Right cardiac atrium (tissue), 5 donors: ENCODE measurements at places on chromosomes 2 and 18. TPM values are rescaled to one million over a fixed set of nuclear protein-coding genes. Genes with fewer than 3 reads are reported as not detected.

GRCh38 chr18:7711495-7711894 is 144.4 kb downstream of the PTPRM start:
- no peak for DNase-seq

DNA sequence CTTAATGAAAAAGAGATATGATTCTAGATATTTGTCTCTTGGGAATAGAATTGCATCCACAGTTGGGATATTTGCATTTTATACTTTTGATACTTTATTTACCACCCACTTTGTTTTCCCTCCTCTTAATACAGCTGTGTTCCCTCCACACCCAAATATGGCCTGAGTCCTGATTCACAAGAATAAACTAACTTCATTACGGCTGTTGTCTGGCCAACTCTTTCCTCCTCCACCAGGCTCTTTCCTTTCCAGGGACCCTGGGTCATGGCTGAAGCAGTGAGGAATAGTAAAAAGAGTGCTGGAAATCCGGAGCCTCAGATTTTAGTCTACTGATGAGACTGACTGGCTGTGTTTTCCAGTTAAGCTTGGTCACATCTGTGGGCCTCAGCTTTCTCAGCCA is 48.4 kb upstream of the STAM2 start:
- DNase-seq, result no peak

Gene UPP2
- polyA plus RNA-seq, result not detected

DNA sequence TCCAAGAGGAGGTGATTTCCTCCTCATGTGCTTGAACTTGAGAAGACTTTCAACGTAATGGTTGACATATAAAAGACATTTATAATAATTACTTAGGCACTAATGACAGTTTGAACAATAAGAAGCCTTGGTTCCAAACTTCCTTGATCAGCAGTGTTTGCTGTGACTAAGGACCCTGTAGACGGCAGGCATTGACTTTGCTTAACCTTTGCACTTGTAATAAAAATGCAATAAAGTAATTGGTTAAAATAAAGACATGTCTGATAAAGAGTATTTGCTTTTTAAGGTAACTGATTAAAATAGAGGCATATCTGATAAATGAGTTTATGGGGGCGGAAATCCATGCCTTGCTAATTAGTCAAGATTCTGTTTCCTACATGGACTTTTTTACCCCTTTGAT is 82.2 kb upstream of the ST8SIA3 start:
- DNase-seq, result no peak

- DNase-seq, result no peak
Observed at GRCh38 chr18:35458271-35458670, 39.5 kb downstream of the INO80C start.
